H1 (cell line): ENCODE measurements at places on chromosomes 16 and 17. TPM values are rescaled to one million over a fixed set of nuclear protein-coding genes. Genes with fewer than 3 reads are reported as not detected.

GRCh38 chr17:39757931-39758873 is 20.5 kb downstream of the GRB7 start:
- DNase-seq, result no peak

NDRG4 gene
- 18.9 and 20.8 TPM in 2 replicates for total RNA-seq

- no peak for DNase-seq
Measured at GRCh38 chr17:57864273-57864672, 14.4 kb upstream of the MRPS23 start.

TNS4 gene
- 0.20 and 0.80 TPM in 2 replicates for total RNA-seq

GRCh38 chr17:79154446-79154845 is 79.8 kb downstream of the ENGASE start:
- DNase-seq, result no peak

GRCh38 chr17:31122746-31123145 is 28.0 kb downstream of the NF1 start:
- DNase-seq, result no peak

DNA sequence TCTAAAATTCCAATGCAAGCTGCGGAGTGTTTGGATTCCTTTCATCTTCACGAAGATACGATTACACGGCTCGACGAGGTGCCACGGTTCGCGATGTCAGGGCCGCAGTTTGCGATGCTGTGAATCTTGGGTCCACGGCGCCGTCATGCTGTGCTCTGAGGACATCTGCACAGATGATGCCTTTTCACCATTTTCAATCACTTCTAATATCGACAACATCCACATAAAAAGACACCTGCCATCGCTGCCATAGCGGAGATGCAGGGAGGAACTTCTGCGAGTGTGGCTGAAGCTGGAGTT is 6.8 kb upstream of the APRT start:
- DNase-seq, result no peak
